Activated naive CD4-positive, alpha-beta T cell treated with anti-CD3 and anti-CD28 coated beads, Interleukin-2, amount 10 ng/mL, durations not matched to agents 7 days and 5 days (primary cell): ENCODE measurements at places on chromosomes 4 and X.

DNA sequence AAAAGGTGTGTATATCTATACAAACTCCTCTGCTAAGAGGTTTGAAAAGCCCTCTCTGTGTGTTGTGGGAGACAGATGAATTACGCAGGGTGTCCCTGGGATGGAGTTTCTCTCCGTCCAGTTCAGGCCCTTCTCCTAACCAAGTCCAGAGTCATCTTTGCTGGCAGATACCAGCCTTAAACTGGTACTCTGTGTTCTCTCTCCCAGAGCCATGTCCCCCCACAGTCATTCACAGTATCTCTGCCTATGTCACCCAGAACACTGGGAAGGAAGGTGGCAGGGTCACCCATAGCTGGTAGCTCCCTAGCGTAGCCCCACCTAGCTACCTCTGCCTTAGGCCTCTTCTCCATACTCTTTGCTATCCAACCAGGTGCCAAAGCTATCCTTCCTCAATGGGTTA lies 8.9 kb downstream of the AMER1 start:
- no peak overlapping the region for H3K4me3 ChIP-seq
- no peak overlapping the region for H3K27ac ChIP-seq
- no peak for DNase-seq
- no peaks in the 10 kb centered on the region for H3K4me1 ChIP-seq

DNA sequence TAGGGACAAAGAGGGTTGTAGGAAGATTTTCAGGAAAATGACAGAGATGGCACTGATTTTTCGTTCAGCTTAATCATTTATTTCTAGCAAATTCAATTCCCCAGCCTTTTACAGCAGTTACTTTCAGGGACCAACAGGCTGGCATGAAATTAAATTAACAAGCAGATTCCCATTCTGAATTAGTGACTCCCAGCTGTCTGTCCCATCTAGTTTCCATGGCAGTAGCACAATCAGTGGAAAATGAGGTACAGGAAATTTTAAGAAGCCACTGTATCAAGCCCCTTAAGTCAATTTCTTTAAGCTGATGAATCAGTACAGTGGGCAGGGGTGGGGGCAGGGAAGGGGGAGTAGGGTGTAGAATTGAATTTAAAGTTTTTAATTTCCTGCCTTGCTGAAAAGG lies 121.1 kb upstream of the TEX13C start:
- no peak overlapping the region for H3K27ac ChIP-seq
- peaks cover 9% of the 10 kb centered on the region for H3K4me1 ChIP-seq
- peaks cover 15% of the 10 kb centered on the region for H3K27me3 ChIP-seq
- DNase-seq, result no peak
- H3K4me3 ChIP-seq, result no peak overlapping the region

- peaks cover 3% of the 10 kb centered on the region for H3K4me1 ChIP-seq
- H3K27me3 ChIP-seq, result no peaks in the 10 kb centered on the region
- no peak overlapping the region for H3K27ac ChIP-seq
- no peak for DNase-seq
Measured at GRCh38 chrX:14851526-14851925, 21.3 kb downstream of the FANCB start.

GRCh38 chr4:26410385-26411293 lies 79.6 kb downstream of the CCKAR start:
- peak overlapping the region; percentile 37 for H3K27ac ChIP-seq
- peak; percentile 44 for DNase-seq
- no peak overlapping the region for H3K4me3 ChIP-seq
- no peaks in the 10 kb centered on the region for H3K27me3 ChIP-seq
- peaks cover 34% of the 10 kb centered on the region for H3K36me3 ChIP-seq
- peaks cover 4% of the 10 kb centered on the region for H3K4me1 ChIP-seq

- H3K4me3 ChIP-seq, result no peak overlapping the region
- H3K36me3 ChIP-seq, result no peaks in the 10 kb centered on the region
- H3K4me1 ChIP-seq, result no peaks in the 10 kb centered on the region
- DNase-seq, result no peak
- no peaks in the 10 kb centered on the region for H3K27me3 ChIP-seq
- no peak overlapping the region for H3K27ac ChIP-seq
Measured at GRCh38 chr4:85831647-85832046, 356.7 kb downstream of the ARHGAP24 start.

- no peak overlapping the region for H3K27ac ChIP-seq
- DNase-seq, result no peak
- H3K4me3 ChIP-seq, result no peak overlapping the region
- peaks cover 4% of the 10 kb centered on the region for H3K36me3 ChIP-seq
- no peaks in the 10 kb centered on the region for H3K27me3 ChIP-seq
Measured at GRCh38 chr4:150683775-150684350, 101.9 kb downstream of the MAB21L2 start.

DNA sequence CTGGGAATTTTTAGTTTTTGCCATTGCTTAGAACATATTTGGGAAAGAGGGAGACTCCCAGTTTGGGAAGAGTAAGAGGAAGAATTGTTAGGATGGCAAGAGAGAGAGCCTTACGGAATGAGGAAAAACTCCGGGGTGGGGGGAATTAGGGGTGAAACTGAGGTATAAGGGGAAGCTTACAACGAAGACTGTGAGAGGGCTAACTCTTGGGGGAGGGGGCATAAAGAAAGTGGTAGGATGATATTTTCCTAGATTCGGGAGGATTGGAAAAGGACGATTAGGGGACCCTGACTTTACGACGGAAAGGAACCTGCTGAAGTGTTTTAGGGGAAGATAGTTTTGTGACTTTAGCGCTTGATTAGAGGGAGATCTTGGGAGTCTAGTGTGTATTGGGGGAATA lies 86.2 kb upstream of the HPRT1 start:
- peak overlapping the region; percentile 97 for H3K27ac ChIP-seq
- H3K4me1 ChIP-seq, result peaks cover 32% of the 10 kb centered on the region
- H3K4me3 ChIP-seq, result peak overlapping the region; percentile 87
- DNase-seq, result no peak

DNA sequence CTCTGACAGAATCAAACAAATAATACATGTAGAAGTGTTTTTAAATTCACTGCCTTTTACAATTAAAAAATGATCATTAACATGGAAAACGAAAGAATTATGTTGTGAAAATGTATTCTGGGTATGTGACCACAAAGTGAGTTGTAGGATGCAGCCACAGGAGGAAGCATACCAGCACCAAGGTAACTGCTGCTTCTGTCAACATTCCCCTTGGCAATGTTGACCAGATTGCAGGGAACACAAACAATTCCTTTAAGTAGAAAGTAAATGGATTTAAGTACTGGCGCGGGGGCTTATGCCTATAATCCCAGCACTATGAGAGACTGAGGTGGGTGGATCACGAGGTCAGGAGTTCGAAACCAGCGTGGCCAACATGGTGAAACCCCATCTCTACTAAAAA lies 1877.9 kb upstream of the PCDH7 start:
- H3K4me3 ChIP-seq, result no peak overlapping the region
- no peak overlapping the region for H3K27ac ChIP-seq

- H3K4me3 ChIP-seq, result no peak overlapping the region
- H3K36me3 ChIP-seq, result peaks cover 5% of the 10 kb centered on the region
- peaks cover 26% of the 10 kb centered on the region for H3K27me3 ChIP-seq
- H3K4me1 ChIP-seq, result peaks cover 18% of the 10 kb centered on the region
Measured at GRCh38 chrX:153297376-153297775, 24.2 kb downstream of the PNMA6F start.

DNA sequence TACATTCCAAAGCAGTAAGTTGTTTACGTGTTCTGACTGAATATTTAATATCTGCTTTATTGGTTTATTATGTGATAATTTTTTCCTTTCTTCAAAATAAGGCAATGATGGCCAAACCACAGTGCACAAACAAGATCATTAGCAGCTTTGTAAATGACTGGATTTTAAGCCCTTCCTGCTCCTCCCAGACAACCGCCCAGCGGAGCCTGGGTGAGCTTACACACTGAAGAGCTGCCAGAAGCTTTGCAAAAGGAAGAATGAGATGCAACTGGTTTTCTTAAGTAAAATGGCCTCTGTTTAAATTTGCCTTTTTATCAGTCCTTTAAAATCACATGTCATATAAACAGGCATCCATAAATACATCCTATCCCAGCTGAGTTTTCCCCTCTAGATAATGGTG lies 52.2 kb downstream of the SPARCL1 start:
- no peaks in the 10 kb centered on the region for H3K36me3 ChIP-seq
- H3K27ac ChIP-seq, result no peak overlapping the region
- no peak overlapping the region for H3K4me3 ChIP-seq
- H3K27me3 ChIP-seq, result no peaks in the 10 kb centered on the region

- peak overlapping the region; percentile 87 for H3K27ac ChIP-seq
- no peak overlapping the region for H3K4me3 ChIP-seq
- peaks cover 4% of the 10 kb centered on the region for H3K27me3 ChIP-seq
- H3K36me3 ChIP-seq, result peaks cover 14% of the 10 kb centered on the region
- H3K4me1 ChIP-seq, result peaks cover 16% of the 10 kb centered on the region
Measured at GRCh38 chrX:47595716-47596251, 13.5 kb downstream of the TIMP1 start.

GRCh38 chrX:47214435-47215077 lies 3.9 kb upstream of the CDK16 start:
- H3K4me3 ChIP-seq, result no peak overlapping the region
- H3K27me3 ChIP-seq, result no peaks in the 10 kb centered on the region
- H3K36me3 ChIP-seq, result peaks cover 45% of the 10 kb centered on the region

DNA sequence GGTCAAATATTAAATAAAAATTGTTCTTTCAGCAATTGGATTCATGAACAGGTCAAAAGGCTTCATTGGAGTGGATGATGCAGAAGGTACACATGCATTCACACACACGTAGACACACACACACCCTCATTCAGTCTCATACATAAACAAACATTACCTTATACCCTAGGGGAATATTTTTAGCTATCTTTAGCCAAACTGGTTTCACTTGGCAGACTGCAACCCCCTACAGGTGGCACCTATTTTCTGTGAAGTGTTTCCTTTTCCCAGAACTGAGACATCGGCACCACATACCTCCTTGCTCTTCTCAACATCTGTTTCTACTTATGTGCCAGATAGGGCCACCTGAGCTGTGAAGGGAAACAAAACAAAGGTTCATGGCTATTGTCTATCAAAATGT lies 18.5 kb upstream of the KDR start:
- peaks cover 6% of the 10 kb centered on the region for H3K27me3 ChIP-seq
- no peaks in the 10 kb centered on the region for H3K4me1 ChIP-seq
- H3K4me3 ChIP-seq, result no peak overlapping the region
- DNase-seq, result no peak
- no peak overlapping the region for H3K27ac ChIP-seq

- no peaks in the 10 kb centered on the region for H3K36me3 ChIP-seq
- no peaks in the 10 kb centered on the region for H3K27me3 ChIP-seq
- no peaks in the 10 kb centered on the region for H3K4me1 ChIP-seq
- no peak overlapping the region for H3K27ac ChIP-seq
- no peak overlapping the region for H3K4me3 ChIP-seq
Measured at GRCh38 chr4:146212781-146213180, 1.6 kb upstream of the REELD1 start.
